GOT3 (cell line): ENCODE measurements at places on chromosomes 13 and 19.

DNA sequence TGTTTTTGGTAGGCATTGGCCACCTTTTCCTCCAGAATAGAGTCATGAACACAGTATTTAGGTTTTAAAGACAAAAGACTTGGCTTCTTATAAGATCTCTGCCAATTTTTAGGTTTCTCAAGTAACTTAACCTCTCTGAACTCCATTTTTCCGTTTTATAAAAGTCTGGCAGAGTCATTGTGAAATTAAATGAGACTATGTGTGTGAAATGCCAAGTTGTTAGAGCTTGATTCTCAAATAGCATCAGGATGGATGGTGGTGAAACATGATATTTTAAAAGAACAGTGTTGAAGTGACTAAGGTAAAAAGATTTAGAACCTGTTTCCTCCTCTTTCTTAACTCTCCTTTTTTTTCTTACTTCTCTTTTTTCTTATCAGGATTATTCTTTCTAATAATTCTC is 617.7 kb upstream of the SLITRK1 start:
- DNase-seq, result no peak

DNA sequence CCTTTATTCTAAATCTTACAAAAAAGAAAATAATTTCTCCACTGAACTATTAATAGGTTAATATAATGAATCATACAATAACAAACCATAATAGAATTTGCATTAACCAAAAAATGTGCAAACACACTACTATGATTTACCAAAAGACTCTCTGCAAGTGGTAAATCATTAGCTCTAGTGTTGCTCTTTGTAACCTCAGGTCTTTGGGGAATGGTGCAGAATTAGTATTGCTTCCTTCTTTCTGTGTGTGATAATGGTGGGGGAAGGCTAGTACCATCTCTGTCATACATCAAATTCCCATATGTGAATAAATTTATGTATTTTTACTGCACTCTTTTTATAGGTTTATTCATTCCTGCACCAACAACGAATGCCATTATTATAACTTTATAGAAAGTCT is 105.1 kb downstream of the COG6 start:
- DNase-seq, result no peak

GRCh38 chr19:55085923-55086715 is 10.4 kb downstream of the EPS8L1 start:
- no peak for DNase-seq

DNA sequence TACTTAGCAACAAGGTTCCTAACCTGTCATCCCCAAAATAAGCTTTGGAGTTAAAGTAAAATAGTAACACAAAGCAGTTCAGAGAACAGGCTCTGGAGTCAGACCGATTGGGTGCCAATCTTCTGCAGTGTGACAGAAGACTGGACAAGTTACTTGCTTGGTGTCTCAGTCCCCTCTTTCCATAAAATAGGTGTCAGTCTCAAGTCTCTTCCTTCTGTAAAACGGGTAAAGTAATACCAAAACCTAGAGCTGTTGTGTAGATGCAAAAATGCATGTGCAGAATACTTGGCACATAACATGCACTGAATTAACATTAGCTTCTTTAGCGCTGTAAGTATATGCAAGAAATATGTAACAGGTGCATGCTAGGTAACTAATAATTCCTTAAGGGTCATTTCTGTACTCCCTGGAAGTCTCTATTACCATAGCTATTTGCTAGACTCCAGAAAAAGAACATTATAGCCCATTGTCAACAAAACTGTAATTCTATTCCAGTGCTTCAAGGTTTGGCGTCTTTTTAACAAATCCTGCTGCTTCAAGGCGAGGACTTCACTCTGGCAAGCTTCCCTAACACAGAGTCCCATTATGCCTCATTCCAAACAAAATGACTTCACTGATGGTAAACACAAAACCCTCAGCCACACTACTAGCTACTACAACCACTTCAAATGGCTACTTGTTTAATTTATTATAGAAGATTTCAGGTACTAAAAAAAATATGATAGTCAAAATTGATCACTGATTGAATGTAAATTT is 32.8 kb downstream of the ELF1 start:
- DNase-seq, result no peak

DNA sequence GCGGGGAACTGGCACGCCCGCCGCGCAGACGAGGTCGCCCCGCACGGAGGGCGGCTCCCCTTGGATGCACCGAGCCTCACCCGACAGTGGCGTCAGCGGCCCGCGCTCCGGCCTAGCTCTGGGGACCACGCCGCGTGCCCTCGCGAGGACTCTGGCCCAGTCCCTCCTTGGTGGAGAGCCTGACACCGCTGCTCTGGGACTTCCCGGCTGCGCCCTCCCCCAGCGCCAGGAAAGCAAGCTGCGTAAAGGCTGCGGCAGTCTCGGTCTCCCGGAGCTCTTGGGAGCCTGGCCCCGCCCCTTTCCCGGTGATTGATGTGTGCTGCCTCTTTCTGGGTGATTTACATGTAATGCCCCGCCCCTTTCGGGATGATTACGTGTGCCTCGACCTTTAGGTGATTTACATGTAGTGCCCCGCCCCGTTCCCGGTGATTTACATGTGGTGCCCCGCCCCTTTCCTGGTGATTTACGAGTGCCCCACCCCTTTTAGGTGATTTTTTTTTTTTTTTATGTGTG is at the start of gene LENG9:
Gene LENG9 (minus strand): TSS at position 248 of the 513 bp plus-strand sequence. CDS start 252 bp downstream, outside the sequence.
- peak; percentile 79 for DNase-seq

DNA sequence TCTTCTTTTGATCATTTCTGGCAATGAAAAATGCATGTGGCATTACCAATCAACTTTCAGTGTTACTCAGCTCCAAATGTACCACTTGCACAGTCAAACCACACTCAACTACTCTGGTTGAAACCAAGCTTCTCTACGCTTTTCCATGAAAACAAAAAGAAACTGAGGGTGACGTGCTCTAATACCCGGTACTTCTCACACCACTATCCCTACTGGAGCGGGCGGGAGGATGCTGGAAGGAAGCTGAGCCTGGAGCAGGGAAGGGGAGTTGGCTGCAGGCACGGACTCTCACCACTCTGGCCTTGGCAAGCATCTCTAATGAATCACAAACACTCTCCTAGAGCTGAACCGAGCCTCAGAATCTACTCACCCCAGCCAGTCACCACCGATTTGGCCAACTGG is 48.2 kb downstream of the STK24 start:
- no peak for DNase-seq

DNA sequence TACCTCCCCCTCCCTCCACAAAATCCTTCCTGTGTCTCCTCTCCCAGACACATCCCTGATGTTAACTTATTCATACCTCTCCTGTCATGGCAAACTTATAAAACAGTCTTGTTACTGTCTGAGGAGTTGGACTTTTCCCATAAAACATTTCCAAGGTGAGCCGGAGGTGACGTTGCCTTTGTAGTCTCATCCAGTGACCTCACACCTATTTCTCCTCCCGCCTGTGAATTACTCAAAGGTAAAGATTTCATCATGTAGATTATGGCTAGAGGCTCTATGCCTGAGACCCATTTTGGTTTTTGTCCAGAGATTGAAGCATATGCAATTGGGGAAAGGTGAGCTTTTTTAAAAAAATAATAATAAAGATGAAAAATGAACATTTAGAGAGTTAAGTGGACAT is 529.0 kb downstream of the MYO16 start:
- DNase-seq, result no peak

DNA sequence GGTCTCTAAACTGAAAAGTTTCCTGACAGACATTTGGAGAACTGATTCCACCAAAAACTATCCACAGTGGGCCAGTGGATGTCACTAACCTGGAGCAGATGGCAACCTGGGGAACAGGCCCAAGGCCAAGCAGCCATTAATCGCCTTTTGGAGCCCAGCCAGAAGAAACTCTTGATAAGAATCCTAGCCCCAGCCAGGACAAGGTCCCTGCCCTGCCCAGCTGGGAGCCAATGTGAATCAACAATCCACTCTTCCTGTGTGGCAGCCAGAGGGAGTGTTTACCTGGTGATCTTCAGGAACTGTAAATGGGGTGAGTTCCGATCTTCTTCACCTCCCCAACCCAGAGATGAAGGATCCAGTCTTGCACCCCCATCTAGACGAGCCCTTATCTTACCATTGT is 14.5 kb upstream of the IGSF23 start:
- no peak for DNase-seq

GRCh38 chr19:41386442-41386841 is 10.1 kb downstream of the TMEM91 start:
- DNase-seq, result no peak

GRCh38 chr13:25798998-25799397 is 252.8 kb downstream of the SHISA2 start:
- no peak for DNase-seq

DNA sequence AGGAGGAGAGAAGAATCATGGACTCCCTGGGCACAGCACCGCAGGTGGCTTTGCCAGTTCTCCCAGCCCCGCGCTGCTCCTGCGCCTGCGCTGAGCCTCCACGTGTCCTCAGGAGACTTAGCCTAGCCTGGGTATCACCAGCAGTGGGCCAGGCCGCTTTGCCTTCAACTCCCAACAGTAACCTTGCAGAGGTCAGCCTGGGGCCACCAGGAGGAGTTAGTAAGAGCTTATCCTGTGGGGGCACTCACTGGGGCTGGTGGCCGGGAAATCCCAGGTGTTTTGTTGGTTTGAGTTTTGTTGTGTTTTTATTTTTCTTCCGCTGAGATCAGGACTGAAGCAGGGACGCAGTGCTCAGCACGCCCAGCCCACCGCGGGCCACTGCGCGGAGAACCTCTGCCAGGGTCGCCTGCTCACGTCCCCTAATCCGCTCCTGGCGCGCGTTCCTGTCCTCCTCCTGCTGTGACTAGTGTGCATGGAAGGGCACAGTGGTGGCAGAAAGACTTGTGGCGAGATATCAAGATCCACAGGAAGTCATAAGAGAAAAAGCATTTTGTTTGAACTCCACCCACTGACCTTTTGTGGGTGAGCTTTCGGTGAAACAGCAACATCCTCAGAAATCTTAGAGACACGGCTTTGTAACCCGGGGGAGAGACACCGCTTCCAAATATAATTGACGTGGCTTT is 207.4 kb upstream of the RFC3 start:
- DNase-seq, result peak; percentile 11

- no peak for DNase-seq
These were observed 3.3 kb upstream of the AMER2 start for GRCh38 chr13:25175431-25175830.

DNA sequence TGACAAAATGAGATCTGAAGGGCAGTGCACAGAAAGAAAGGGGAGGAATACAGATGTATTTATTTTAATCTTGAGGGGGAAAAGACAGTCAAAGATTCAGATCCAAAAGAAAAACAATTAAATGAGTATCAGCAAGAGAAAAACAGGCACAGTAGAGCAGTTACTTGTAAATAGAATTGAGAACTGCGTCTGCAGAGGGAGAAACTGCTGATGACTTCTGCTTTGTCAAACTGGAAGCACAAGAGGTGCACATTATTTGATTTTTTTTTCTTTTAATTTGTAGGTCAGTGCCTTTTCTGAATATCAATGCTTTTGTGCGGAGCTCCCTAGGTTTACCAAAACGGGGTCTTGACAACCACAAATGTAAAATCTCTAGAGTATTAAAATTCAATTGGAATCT is 37.3 kb downstream of the EFNB2 start:
- DNase-seq, result no peak

- no peak for DNase-seq
These were observed 5.0 kb upstream of the CDX2 start for GRCh38 chr13:27973961-27974662.

- DNase-seq, result no peak
These were observed 37.9 kb downstream of the MLLT1 start for GRCh38 chr19:6241680-6242377.

GRCh38 chr13:81487151-81487550 is 1146.2 kb upstream of the SPRY2 start:
- DNase-seq, result no peak

- no peak for DNase-seq
These were observed 64.5 kb downstream of the SPATA13 start for GRCh38 chr13:24225062-24225461.

GRCh38 chr13:33207615-33207961 is 78.0 kb downstream of the STARD13 start:
- DNase-seq, result no peak

DNA sequence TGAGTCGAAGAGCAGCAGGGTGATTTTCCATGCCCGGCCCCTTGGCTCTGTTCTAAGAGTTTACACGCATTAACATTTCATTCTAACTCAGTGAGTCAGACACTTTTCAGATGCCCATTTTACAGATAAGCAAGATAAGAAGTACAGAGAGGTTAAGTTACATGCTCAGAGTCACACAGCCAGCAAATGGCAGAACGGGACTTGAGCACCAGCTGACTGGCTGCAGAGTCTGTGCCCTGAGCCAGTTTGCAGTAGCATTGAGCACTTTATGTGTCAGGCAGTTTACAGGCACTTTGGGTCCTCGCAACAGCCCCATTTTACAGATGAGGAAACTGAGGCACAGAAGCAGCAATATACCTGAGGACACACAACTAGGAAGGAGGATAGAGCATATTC is 19.0 kb downstream of the CCDC8 start:
- no peak for DNase-seq

GRCh38 chr13:49607761-49608160 is 20.5 kb upstream of the ARL11 start:
- DNase-seq, result no peak

DNA sequence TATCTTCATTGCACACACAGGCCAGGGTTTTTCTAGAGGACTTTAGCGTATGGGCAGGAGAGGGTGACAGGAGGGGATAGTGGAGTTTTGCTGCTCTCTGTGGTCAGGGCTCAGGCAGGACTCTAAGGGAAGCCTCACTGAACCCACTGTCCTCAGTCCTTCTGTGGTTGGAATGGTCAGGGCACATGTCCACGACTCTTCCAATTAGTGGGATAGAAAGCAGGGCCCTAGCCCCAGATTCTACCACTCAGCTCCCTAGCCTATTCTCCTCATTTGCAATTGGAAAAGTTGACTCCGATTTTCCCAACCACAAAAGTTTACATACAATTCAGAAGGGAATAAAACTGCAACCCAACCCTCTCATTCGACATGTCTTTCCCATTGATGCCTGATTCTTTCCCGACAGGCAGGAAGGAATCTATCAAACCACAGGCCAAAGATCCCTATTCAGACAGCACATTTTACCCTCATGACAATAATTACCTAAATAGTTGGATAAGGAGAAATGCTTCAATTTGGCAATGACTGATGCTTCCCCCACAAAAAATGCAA is 38.2 kb downstream of the TGDS start:
- no peak for DNase-seq

- no peak for DNase-seq
These were observed 455.2 kb upstream of the ZNF507 start for GRCh38 chr19:31890230-31890629.

DNA sequence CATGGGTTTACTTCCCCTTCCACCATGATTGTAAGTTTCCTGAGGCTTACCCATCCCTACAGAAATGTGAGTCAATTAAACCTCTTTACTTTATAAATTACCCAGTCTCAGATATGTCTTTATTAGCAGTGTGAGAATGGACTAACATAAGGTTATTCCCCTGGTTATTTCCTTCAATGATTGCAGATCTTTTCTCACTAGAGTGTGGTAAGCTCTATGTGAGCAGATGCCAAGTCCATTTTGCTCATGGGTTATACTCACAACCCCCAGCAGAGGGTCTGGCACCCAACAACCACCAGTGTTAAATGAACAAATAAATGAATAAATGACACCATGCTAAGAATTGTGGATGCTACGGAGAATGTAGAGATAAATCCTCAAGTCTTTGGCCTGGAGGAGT is 472.8 kb downstream of the LIG4 start:
- no peak for DNase-seq
